Head of caudate nucleus (tissue), 42 donors: ENCODE measurements at places on chromosomes 7 and 10.

GRCh38 chr10:118547282-118547681 is 48.2 kb downstream of the PRLHR start:
- no peak for DNase-seq

DNA sequence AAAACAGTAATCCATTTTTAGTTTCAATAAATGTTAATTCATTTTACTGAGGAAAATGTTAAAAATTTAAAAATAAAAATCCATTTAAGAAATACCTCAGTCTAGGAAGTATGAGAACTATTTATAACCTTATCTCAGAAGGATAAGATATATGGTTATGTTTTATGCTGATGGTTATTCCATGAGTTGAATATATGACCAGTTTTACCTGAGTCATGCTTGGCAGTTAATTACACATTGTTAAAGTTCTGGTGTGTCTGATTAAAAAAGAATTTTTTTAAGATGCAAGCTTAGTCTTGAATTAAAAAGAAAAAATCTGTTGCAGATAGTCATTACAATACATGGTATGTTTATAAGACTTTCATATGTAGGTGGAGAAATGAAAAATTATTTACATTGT is 191.7 kb downstream of the ARL4A start:
- no peak for DNase-seq

DNA sequence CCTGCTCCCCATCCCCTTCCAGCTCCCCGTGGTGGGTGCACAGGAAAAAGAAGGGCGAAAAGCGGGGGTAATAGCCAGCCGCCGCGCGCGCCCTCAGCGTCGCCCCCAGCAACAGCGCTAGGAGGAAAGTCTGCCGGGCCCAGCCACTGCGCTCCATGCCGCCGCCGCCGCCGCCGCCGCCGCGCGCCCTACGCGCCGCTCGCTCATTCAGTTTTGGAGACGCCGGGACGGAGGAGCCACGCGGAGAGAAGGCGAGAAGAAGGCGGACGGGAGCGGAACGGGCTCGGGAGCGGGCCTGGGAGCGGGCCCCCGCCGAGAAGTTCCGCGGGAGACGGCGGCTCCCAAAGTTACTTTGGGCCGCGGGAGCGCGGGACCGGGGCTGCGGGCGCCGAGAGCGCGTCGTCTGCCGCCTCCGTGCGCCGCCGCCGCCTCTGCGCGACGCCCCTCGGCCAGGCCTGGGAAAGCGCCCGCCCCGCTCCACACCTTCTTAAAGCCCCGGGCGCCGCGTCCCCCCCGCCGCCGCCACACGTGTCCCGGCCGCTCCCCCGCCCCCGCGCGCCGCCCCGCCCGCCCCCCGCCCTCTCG is at the start of gene RELN:
RELN (minus strand) TSS at position 459 of the 585 bp plus-strand sequence; CDS start at position 157, 302 bp downstream.
- DNase-seq, result peak; percentile 34

DNA sequence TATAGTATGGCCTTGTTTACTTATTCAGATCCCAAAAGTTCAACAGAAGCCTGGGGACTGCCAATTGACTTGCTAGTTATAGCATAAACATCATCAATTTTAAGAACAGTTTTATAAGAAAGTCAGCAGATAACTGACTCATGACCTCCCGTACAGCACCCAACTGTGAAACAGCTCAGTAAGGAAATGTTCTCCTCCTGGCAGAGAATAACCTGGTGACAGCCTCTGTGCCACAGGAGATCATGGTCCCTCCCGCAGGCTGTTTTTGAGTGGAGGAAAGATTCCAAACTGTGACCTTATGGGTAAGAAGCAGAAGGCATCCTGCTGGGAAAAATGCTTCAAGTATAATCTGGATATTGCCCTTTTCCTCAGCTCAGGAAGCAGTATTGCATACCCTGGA is 182.5 kb downstream of the SEMA3D start:
- DNase-seq, result no peak

GRCh38 chr7:78168865-78169264 is 370.3 kb downstream of the PHTF2 start:
- DNase-seq, result no peak

DNA sequence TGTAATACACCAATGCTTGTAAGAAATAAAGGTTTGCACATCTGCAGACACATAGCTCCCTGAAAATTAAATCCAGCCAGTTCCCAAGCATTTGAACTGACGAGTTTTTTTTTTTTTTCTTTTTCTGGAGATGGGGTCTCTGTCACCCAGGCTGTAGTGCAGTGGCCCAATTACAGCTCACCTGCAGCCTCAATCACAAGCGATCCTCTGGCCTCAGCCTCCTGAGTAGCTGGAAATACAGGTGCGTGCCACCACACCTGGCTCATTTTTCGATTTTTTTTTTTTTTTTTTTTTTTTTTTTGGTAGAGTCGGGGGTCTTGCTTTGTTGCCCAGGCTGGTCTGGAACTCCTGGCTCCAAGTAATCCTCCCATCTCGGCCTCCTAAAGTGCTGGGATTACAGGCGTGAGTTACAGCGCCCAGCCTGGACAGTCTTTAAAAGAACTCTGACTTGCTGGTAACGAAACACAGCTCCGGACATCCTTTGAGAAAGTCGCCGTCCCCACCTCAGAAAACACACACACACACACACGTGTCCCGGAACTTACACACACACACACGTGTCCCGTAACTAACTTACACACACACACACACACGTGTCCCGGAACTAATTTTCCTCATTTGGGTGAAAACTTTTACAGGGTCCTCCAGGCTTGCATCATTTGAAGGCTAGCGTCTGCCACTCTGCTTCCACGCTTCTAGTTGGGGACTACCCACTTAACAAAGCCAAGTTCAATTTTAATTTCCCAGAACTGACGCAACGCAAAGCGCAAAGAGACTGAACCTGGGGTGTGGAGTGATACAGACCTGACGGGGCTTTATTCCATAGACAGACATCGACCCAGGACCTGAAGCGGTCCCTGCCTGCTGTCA is 18.6 kb downstream of the OCM2 start:
- no peak for DNase-seq
